Sigmoid colon (tissue), 7 donors: ENCODE measurements at places on chromosomes 1 and 21.

DNA sequence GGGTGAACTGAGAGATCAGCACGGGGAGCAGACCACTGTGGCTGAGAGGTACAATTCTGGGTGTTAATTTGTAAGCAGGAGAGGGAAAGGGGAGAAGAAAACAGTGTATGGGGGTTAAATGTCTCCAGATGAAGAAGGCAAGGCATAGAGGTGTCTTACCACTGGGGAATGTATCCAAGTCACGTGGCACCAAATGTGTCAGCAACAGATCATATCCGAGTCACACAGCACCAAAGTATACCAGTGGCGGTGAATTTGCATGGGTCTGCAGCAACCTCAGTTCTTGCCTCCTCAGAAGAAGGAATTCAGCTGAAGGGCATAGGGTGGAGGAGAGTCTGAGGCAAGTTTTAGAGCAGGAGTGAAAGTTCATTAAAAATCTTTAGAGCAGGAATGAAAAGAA lies 21.2 kb upstream of the SYCP1 start:
- no peak for DNase-seq

DNA sequence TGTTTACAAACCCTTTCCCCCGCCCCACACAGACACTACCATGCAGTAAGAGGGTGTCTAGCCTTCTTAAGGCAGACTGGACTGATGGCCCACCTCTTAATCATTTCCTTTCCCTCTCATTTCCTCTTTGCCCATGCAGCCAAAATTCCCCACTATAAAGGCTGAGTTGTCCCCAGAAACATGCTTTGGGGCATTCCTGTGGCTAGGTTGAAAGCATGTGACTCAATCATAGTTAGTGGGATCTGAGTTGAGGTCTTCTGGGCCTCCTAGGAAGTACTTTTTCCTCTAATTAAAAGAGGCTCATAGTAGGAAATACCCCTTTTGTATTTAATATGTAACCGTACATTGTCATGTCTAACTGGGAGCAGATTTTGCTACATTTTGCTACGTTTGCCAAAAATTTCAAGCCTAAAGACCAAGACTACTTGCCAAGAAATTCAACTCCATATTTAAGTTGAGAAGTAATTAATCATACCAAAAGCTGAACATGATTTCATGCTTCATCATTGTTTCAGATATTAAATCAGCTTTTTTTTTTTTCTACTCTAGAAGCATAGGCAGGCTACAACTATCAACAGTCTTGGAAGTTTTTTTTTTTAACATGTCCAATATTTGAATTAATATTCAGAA lies 174.7 kb downstream of the ADGRL4 start:
- no peak for DNase-seq

GRCh38 chr1:15723631-15724246 lies 12.3 kb upstream of the SLC25A34 start:
- no peak for DNase-seq

DNA sequence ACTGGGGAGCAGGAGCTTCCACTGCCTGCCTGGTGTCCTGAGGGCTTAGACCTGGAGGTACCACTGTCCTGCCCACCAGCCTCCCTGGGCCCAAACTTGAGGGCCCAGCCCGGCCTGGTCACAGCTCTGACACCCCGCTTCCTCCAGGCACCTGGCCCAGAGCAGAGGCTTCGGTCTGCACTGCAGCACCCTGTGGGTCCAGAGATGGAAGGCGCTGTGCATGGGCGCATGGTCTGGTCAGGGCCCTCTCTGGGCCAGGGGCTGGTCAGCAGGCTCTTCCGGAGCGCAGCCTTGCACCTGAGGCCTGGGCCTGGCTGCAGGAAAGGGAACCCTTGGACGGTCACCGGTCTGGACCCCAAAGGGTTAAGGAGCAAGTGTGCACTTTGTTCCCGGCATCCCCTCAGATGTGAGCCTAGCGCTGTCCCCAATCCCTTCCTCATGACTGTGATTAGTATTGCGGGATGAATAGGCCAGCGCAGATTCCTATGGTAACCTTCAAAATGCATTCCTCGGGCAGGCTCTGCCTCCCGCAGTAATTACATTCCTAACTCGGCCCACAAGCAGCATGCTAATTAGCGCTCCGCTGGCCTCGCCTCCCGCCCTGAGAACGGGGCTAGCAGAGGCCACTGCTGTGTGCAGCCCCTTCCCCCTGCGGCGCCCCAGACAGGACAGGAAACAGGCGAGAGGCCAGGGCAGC lies 36.3 kb downstream of the PRDM16 start:
- no peak for DNase-seq

GRCh38 chr1:7121622-7121988 lies 336.4 kb downstream of the CAMTA1 start:
- peak; percentile 78 for DNase-seq

GRCh38 chr1:19164274-19165015 lies 45.6 kb downstream of the UBR4 start:
- DNase-seq = no peak

DNA sequence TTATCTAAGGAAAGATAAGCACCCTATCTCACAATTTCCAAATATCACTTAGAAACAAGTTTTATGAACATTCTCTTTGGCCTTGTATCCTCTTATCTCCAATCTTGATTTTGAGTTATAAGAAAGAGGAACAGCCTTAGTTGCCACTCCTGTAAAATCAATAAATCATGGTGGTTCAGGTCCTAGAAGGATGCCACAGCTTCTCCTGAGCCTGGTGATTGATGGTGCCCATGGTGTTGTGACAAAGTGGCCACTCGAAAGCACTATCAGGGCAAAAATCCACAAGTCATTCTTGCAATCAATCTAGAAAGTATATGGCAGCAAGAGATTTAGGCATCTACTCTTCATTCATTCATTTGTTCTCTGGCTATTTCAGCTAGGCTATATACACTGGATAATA lies 27.8 kb downstream of the GBP6 start:
- DNase-seq = no peak

- no peak for DNase-seq
These were observed 41.9 kb downstream of the JUN start for GRCh38 chr1:58741678-58742553.

DNA sequence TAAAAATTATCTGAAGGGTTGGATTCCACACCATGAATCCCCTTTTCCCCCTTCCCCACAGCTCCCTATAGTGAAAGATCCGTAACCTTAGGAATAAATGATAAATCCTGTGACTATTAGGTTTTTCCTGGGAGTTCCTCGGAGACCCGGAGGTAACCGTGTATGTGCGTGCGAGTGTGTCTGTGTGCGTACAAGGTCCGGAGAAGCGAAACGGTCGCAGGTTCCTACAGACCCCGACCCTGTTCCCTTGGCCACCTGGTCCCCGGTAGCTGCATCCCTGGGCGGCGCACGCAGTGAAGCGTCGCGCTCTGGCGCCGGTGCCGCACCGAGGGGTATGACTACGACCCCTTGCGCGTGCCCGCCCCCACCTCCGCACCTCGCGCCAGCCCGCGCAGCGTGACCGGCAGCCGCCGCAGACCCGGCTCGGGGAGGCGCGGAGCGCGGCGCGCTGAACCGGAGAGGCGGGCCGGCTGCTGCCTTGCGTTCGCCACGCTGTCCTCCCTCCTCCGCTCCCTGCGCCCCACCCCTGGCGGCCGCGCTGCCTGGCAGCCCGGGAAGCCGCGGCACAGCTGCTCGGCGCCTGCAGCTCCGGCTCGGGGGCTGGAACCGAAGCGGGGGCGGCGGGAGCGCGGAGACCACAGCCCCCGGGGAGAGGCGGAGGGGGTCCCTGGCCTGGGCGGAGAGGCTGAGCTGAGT lies at the start of gene AK5:
Gene AK5 (plus strand): TSS at position 529 of the 696 bp plus-strand sequence. CDS start 295 bp downstream, outside the sequence.
- no peak for DNase-seq

DNA sequence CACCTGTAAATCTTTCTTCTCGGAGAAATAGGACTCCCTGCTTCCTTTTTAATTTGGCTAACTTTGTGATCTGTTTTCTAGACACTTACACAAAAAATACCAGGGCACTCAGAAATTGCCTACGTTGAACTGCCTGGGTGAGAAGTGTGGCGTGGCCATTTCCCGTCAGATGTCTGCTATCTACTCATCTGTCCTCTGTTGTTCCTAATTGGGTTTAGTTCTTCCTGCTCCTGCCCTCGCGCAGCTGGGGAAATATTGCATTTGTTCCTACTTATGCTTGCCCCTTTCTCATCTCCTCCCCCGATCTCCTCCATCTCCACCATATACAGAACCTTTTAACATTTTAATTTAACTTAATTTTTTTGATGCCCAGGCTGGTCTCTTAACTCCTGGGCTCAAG lies 55.1 kb downstream of the CD58 start:
- DNase-seq = no peak

DNA sequence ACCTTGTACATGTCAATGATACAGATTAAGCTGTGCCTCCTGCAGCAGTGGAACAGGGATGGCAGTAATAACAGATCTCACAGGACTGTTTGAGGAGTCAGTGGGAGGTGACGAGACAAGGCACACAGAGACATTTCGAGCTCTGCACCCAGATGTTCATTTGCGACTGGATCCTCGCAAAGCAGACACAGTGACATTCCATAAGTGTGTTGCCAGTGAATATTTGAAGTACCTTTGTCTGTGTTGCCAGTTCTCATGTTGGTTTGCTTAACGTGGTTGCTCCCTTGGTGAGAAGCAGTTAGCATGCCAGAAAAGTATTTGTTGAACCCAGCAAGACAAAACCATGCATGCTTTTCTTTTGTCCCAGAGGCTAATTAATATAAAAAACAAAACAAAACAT lies 67.0 kb downstream of the NID1 start:
- DNase-seq = no peak

- DNase-seq = peak; percentile 89
These were observed 24.1 kb downstream of the SHISA4 start for GRCh38 chr1:201912832-201913231.

DNA sequence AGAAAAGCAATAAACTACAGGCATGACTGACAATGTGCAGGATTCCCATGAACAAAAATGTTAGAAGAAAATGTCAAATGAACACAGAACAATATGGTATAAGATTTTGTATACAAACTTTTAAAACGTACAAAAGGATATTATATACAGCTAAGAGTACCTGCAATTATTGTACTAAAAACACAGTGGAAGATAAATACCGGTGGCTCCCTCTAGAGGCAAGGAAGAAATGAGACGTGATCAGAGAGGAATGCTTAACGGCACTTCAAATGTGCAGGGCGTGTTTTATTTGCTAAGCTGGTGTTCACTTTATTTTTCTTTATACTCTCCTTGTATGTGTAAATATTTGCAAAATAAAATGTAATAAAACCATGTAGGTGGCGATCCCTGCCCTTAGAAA lies 191.8 kb upstream of the SAMSN1 start:
- no peak for DNase-seq

DNA sequence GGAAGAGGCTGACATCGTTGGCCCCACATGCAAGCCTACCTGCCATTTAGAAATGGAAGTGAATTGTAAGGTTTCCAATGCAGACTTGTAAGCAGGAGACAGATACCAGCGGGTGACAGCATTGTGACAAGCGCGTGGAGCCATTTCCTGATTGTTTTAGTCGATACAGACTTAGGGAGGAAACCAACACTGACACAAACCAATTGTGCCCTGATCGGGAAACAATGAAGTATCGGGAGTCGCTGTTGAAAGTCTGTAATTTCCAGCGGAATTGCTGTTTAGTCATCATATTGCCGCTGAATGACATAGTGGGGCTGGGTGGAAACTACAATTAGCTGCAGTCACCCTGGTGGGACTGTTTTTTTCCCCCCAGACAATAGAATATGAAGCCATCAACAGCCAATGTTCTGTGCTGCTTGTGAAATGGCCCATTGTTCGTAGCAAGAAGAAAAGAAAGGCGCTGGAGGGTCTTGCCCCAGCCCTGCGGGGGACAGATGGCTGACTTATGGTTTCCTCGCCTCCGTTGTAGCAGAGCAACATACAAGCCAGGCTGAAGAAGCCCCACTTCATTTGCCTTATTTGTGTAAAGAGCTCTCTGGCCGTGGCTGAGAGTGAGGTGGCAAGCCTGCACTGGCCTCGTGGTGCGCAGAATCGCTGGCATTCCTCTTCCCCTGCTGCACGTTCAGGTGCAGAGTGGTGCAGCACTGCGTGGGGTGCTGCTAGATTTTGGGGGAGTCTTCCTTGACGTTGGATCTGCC lies 462.7 kb downstream of the CAMTA1 start:
- no peak for DNase-seq

DNA sequence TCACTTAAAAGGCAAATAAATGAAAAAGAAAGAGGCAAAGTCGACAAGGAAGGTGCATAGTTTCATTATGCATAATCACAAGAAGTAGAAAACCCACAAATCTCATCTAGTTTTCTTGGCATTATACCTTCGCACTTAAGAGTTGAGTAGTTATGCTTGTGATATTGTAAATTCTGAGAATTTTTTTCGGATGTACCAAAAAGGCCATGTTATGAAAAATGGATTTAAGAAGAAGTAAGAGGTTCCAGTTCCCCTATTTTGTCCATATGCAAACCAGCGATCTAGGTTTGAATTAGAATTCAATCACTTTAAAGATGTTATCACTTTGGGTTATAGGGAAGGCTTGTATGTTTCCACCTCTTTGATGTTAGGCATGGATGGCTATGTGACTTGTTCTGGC lies 7.9 kb upstream of the ERICH3 start:
- no peak for DNase-seq

DNA sequence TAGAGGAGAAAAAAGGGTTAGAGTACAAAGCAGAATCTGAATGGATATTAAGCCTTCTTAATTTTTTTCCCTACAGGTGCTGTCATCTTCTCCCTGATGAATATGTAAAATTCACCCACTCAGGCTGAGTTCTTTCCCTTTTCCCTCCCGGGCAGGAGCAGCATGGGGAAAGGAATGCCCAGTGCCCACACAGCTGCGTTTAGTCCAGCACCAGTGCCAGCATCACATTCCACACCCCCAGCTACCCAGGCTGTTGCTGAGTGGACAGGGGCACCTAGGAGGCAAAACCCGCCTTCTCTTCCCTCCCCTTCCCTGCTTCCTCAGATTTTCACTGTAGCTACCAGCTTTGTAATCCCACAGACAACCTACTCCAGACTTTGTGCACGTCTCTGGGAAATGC lies 3.4 kb upstream of the CADM3 start:
- no peak for DNase-seq

DNA sequence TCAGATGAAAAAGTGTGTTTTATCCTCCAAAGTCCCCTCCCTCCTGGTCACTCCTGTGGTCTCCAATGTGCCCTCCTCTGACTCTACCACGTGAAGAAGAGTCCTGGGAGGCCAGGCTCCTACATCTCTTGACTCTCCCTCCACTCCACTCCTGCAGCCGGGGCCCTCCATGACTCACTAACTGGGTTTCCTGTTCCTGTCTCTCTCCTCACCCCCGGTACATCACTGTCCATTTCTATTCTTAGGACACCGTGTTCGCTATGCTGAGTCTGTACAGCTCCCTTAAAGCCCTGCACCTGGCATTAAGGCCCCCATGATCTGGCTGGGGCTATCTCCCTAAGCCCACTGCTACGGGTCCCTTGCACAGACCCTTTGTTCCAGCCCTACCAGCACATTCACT lies 93.4 kb downstream of the BCAR3 start:
- peak; percentile 9 for DNase-seq

DNA sequence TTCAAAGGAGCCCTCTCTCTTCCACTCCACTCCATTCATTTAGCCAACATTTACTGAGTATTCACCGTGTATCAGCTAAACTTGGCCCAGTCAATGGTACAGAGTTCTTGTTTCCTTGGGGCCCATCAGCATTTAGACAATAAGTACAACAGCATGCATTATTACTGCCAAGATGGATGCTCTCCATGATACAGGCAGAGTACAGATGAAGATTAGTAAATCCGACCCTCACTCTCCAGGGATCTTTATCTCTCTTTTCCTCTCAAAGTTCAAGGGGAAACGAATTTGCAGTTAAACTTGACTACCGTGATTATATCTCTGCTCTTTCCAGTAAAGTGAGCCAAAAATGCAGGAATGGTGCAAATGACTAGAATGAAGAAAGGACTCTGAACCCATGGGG lies 184.6 kb upstream of the DUSP10 start:
- DNase-seq = no peak

- peak; percentile 48 for DNase-seq
These were observed 28.3 kb downstream of the DEGS1 start for GRCh38 chr1:224211206-224211962.
